ENCODE measurements at places on chromosomes 4 and X.

DNA sequence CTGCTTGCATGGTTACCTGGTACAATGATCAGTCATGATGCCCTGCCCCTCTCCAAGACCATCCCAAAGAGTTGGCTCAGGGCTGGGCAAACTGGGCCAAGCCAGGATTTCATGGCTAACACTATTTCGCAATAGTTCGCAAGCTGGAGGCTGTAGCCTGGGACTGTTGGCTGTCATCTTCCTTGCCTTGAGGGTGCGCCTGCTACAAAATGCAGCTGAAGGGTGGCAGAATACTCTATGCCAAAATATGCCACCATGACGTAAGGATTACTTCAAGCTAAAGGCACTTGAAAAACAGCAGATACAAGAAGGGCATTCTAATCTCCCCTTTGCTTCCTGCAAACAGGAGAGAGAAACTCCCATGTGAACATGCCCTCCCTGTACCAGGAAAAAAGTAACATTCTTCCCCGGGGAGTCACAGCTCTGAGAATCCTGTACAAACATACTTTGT lies 21.0 kb downstream of the SAT1 start:
- no peak for DNase-seq

DNA sequence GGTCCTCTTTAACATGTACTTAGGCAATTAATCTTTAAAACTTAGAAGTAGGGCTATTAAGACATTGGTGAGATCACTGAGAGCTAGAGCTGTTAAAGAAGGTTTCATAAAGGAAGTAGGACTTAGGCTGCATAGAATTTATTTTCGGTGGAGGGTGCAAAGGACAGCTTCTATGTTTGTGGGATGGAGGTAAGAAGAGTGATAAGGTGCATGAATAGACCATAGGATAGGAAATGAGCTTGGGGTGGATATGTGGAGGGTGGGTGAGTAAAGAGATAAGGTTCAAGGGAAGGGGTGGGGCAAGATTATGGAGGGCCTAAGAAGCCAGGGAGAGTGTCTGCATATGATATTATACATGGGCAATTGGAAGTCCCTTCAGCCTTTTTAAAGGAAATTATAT lies 15.9 kb downstream of the RTL9 start:
- DNase-seq, result no peak

DNA sequence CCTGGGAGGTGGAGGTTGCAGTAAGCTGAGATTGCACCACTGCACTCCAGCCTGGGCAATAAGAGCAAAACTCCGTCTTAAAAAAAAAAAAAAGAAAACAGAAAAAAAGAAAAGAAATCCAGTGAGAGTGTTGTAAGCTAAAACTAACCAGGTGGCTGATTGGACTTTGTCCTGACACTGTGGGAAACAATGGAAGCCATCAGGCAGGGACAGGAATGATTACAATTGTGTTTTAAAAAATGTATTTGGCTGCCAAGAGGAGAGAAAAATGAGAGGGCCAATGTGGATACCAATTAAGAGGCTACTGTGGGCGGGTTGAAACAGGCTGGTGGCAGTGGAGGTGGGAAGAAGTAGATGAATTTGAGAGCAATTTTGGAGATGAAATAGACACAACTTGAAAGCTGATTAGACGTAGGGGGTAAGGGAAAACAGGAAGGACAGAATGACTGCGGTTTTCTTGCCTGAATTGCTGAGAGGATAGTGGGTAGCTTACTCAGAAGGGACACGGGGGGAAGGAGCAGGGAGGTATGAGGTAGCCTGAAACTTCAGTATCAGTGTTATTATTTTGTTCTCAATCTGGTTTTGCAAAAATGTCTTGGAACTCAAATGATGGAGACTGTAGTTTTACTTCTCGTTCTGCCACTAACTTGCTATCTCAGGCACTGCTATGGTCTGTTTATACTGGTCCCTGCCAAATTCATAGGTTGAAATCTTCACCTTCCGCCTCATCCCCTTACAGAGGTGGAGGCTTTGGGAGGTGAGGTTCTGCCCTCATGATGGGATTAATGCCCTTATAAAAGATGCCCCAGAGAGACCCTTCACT lies 45.6 kb upstream of the CHRNA9 start:
- DNase-seq, result peak; percentile 48

DNA sequence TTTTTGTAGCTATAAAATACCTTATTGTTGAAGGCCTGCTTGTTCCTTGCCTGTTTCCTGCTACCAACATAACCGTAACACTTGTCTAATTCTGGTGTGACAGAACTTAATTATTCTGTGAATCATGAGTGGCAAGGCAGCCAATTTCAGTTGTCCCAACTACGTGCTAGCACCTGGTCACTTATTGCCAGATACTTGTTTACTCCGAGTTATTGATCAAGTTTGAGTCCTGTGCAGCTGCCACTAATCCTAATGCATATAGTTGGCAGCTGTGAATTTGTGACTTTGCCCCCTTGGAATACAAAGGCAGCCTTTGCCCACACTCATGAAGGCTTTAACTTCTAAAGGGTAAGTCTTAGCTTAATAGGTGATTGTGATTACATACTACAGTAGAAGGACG lies 7.8 kb upstream of the RNF128 start:
- DNase-seq, result no peak

DNA sequence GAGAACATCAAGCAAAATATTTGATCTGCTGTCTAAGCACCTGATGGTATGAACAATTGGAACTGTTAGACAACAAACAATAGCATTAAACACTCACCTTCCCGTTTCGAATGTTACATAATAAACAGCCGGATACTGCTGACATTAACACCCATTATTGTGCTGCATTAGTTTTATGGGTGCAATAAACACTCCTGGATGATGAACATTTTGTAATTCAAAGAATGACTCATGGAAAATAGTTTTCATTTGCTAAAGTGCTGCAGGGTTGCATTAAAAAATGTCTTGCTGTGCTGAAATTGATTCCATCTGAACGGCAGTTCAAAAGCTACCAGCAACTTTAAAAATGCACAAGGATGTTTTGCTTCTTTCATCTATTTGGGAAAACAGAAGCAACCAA lies 100.8 kb upstream of the SORBS2 start:
- no peak for DNase-seq

Data from CD4-positive, alpha-beta T cell treated with Interleukin-21 for 1 hour (primary cell).